ENCODE measurements at places on chromosomes 1 and 21. TPM values are rescaled to one million over a fixed set of nuclear protein-coding genes. Genes with fewer than 3 reads are reported as not detected.

PLA2G2F gene
- total RNA-seq: 0.92 TPM

ZNF683 gene
- 2.9 TPM for total RNA-seq

- no peak for DNase-seq
Observed at GRCh38 chr1:234699795-234700665, 90.1 kb upstream of the IRF2BP2 start.

DNA sequence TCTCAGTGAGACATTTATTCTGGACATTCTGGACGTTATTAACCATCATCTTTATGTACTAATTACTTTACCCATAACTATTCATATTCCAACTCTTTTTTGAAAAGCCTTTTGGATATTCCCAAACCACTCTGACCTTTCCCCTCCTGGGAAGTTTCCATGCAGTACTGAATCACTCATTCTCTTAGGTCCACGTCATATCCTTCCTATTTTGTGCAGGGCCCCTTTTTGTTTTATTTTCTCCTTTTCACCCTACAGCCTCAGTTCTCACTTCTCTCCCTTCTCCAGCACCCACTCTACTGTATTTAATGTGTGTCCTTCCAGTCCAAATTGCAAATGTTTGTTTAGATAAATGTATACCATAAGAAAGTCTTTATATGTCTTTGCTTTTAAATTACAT is 16.4 kb upstream of the ATP1A1 start:
- no peak for DNase-seq

CFAP45 gene
- 0.37 TPM for total RNA-seq

FAM177B gene
- 36.8 TPM for total RNA-seq

GRCh38 chr1:180851995-180852887 is 60.5 kb upstream of the KIAA1614 start:
- no peak for DNase-seq

OPTC gene
- not detected for total RNA-seq

GRCh38 chr1:1346501-1346890 is 2.7 kb downstream of the DVL1 start:
- DNase-seq: no peak

- no peak for DNase-seq
Observed at GRCh38 chr1:6391951-6392808, 1.4 kb downstream of the ACOT7 start.

DNA sequence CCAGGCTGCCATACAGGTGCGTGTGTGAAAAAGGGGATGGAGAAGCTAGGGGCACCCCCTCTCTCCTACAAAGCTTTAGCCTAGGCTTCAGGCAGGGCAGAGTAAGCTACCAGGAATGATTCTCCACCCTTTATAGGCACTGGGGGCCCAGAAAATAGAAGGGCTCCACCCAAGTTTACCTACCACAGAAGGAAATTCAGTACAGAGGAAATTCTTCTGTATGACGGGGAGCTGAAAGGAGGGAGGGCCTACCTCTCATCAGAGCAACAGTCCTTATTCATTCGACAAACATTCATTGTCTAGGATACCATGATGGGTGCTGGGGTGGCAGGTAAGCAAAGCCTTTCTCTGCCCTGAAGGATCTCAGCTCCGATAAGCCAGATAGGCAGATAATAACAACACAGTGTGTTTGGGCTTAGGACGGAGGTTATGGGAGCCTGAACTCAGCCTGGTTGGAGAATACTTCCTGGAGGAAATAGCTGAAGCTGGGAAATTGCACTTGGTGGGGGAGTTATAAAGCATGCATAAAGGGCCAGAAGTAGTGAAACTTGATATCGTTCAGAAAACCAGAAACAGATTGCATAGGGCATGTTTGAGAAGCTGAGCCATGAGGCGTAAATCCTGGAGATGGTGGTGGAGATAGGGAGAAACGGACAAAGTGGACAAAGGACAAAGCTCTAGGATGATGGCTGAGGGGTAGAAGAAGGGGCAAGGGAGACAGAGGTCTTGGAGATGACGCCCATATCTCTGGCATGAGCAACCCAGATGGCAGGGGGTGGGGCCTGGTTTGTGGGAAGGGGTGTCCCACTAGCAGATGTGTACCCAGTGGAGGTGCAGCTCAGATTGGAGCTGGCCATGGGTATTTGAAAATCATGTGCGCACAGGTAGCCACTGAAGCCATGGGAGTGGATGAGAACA is 5.3 kb upstream of the P3R3URF start:
- no peak for DNase-seq

- DNase-seq: no peak
Observed at GRCh38 chr1:66489151-66489550, 44.8 kb upstream of the SGIP1 start.

DNA sequence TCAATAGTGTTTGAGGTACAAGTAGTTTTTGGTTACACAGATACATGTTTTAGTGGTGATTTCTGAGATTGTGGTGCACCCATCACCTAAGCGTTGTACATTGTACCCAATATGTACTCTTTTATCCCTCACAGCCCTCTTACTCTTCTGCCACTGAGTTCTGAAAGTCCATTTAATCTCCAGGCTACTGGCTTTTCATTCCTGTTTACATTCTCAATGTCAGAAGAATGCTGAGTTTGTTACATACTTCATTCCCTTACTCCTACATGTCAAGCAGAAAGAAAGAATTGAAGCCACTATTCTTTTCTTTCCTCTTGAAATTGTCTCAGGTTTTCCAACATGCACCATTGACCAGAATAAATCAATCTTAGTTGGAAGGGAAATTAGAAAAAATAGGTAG is 1565.9 kb downstream of the PLA2G4A start:
- no peak for DNase-seq

- DNase-seq: no peak
Observed at GRCh38 chr1:76463849-76464248, 389.3 kb downstream of the ST6GALNAC3 start.

DNA sequence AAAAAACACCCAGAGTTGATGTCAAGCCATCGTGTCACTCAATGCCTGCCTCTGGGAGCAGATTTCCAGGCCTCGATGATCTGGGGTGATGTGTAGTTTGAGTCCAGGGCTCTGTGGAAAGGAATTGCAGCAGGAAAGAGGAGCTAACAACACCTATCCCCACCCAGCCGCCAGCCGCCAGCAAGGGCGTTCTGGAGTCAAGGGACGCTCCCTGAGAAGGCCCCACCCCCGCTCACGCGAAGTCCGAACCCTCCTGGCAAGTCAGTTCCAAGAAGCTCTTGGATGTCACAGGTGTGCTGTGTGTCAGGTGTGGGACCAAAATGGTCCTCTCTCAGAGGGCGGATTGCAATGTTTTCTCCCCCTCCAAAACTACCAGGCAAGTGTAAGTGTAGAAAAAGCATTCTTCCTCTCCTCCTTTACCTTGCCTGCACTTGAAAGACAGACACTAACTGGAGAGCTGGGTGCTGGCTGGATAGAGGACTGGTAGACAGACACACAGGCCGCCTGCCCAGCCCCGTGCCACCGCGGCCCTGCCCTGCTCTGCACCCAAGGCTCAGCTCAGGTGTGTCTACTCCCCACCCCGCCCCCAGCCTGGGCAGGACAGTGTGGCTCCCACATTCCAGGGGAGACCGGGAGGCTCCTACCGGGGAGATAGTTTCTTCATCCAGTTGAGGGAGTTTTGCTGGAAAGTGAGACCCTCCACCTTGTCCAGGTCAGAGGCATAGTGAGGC is 8.5 kb downstream of the AGT start:
- no peak for DNase-seq

KRTAP13-2 gene
- total RNA-seq: not detected

DNA sequence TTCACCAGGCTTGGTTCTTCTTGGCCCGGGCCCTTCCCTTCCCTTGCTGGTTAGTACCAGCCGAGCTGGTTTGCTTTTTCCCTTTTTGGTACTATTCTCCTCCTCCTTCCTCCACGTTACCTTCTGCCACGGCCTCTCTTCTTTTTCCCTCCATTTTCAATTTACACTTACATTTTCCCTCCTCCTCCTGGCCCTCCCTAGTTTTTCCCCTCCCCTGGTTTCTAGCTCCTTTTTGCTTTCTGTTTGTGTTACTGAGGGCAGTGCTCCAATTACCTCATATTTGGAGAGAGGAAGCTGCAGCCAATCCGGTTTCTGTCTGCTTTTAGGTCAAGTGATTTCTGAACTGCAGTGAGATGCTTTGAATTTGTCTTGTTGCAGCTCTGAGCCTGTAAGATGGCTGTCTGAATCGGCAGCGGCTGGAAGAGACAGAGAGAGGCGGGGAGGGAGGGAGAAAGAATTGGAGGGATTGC is 63.7 kb downstream of the MACF1 start:
- DNase-seq: peak; percentile 59

NUF2 gene
- 0.52 TPM for total RNA-seq

GRCh38 chr1:55037733-55038551 is 1.4 kb upstream of the PCSK9 start:
- DNase-seq: no peak

GRCh38 chr1:89587729-89588161 is 45.2 kb upstream of the LRRC8C start:
- DNase-seq: peak; percentile 37

RGS13 gene
- 3.4 TPM for total RNA-seq

SLC22A15 gene
- total RNA-seq: 5.7 TPM

- DNase-seq: no peak
Observed at GRCh38 chr1:207034998-207035397, 2.4 kb upstream of the C1orf116 start.

GRCh38 chr1:40919475-40920011 is 57.4 kb upstream of the CITED4 start:
- DNase-seq: peak; percentile 84

SEMA4A gene
- 24.4 TPM for total RNA-seq

- DNase-seq: peak; percentile 86
Observed at GRCh38 chr1:9900142-9901043, 9.7 kb downstream of the CTNNBIP1 start.

DNA sequence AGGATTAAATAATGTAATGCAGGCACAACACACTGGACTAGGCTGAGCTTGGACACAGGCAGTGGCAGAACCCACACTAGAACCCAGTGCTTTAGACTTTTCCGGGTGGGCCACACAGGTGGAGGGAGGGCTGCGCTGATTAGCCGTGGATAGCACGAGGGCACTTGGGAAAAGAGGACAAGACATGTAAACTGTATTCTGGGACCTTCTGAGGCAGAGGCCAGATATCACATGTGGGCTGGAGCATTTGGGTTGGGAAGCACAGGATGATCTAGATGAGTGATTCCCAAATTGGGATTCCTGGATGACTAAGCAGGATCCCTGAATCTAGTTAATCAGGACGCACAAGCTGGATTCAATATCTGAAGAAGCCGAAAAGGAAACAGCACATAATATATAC is 20.3 kb upstream of the A3GALT2 start:
- DNase-seq: no peak

WNT2B gene
- total RNA-seq: 8.1 TPM

All from mucosa of gallbladder (tissue), 1 donor.